ENCODE measurements at places on chromosomes 7 and 10.

DNA sequence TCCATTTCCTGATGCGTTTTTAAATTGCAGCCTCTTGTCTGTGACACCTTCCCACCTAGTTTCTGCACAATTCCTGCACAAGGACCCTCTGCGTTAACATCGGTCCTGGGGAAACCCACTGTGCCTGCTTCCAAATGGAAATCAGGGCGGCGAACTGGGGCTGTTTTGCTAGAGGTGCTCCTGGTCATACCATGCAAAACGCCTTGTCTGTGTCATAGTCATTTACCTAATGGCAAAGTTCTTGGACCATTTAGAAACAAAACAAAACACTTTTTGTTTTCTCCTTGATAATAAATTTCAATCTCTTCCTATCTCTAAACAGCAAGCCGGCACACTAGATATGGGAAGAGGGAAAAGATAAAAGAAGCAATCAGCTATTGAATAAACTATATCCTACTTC, 206.9 kb upstream of the KLF14 start:
- no peak for DNase-seq

DNA sequence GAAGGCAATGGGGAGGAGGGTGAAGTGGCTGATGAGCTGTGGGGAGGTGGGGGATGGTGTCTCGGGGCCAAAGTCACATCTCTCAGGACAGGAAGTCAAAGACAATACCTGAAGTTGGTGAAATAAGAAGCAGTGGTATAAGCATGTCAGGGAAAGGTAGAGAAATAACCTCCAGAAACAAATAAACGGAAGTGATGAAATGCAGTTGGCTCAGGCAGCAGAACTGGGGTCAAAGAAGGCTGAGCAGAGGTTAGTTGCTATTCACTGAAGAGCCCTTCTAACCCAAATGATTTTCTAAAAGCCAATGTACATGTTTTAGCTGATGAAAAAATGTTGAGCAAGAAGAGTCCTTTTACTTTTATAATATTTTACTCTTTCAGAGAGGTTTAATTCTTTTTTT, 78.6 kb upstream of the ADRB1 start:
- DNase-seq: no peak

DNA sequence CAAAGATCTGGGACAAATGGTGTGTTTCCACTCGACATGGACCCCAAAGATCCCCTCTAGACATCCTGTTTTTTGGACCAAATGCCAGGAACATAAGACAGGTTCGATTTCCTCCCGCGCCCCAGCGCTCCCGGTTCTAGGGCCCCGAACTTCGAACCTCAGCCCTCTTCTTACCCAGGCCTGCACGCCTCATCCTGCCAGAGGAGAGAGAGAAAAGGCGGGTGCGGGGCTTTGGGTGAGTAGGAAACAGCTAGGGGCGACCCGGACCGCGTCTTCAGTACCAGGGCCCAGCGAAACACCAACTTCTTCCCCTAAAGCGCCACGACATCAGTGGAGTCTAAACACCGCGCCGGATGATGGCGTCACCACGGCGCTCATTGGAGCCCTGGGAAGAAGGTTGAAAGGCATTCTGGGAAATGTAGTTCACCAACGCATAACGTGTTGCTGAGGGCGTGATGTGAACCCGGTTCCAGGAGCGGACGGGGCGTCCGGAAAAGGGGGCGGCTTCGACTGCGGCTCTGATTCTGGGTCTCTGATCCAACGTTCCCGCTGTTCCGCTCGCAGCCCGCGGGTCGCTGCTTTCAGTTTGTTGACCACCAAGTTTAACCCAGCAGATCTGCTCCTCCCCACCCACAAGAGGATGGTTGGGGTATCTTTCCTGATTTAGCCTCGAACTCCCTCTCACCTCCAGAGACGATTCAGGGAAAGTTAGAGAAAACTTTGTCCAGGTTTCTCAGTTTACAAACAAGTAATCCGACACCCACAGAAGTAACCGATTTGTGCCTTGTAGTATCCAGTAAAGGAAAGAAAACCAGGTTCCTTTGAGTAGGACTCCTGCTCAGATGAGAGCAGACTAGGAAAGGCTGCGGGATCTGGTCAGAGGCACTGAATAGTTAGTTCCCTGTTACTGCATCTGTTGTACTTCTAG, at the start of gene BET1:
Gene BET1 (minus strand): TSS at position 332 of the 928 bp plus-strand sequence. CDS start 139 bp downstream, at position 193.
- DNase-seq: peak; percentile 85

GRCh38 chr10:132608511-132609195, 71.1 kb downstream of the INPP5A start:
- no peak for DNase-seq

DNA sequence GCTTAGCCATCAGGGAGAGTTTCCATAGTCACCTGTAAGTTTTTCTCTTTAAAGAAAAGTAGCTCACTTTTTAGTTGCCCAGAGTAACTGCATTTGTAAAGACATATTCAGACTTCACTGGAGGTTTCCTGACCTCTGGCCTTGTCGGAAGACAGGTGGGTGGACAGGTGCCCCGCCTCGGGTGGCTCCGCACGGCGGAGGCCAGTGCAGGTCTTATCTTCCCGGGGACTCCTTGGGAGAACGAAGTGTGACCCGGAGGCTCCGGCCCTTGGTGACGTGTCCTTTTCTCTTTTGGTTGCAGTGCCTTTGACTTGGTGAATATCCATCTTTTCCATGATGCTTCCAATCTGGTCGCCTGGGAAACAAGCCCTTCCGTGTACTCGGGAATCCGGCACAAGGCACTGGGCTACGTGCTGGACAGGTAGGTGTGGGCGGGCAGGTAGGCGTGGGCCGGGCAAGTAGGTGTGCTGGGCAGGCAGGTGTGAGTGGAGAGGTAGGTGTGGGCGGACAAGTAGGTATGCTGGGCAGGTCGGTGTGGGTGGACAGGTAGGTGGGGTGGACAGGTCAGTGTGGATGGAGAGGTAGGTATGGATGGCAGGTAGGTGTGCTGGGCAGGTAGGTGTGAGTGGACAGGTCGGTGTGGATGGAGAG, 75.8 kb downstream of the NKX6-2 start:
- no peak for DNase-seq

DNA sequence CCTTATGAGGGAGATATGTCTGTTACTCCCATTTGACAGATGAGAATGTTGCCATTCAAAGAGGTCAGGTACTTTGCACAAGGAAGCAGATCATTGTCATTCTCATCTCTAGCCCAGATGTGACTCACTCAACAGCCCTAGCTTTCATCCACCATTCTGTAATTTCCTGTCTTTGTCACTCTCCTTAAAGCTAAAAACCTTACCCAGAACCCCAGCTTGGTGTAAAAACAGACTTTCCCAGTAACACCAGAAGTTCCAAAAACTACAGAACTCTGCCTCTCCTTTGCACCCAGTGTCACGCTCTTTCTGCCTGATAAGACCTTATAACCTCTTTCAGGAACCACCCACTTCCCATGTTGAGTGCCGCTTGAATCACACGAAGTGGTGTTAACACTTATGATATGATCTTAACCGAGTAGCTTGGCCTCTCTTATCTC, 89.1 kb upstream of the SP4 start:
- peak; percentile 0 for DNase-seq

DNA sequence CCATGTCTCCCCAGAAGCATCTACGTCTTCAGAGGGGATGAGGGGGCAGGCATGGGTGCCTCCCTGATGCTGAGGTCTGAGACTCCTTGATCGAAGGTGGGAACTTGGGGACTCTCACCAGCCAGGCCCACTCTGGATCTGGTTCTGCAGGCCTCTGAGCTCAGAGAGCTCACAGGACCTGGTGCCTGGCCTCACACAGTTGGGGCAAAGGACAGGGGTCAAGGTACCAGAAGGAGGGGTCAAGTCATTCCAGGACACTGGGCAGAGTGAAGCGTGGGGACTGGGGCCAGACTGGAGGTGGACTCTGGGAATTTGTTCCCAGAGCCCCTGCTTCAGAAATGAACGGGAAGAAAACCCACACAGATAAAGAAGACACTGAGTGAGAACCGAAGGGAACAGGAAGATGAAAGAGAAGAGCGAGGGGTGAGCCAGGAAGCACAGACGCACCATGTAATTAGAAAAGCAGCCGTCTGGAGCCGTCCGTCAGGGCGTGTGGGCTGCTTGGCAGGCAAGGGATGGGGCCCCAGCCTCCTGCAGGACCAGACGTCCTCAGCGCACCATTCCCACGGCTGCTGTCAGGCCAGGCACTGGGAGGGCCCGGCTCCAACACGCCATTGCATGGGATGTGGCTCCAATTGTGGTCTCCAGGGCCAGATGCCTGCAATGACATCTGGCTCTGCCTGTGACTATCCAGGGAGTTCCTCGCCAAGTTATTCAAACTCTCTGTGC, 47.7 kb downstream of the ZCCHC24 start:
- no peak for DNase-seq

DNA sequence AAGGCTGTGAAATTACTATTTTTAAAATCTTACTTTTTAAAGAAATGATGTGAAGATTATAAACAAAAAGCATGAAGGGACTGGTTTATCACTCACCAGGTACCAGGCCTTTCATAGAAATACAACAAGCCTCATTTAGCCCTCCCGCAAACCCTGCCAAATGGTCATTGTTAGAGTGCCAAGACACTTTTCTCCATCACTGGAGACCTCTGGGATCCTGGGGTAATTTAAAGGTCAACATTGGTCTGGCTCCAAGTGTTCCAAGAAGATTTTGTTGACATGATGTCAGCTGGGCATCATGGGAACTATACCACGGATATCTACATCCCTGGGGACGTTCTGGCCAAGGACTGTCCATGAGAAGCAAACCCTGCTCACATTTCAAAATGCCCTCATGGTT, 138.0 kb upstream of the FRMD4A start:
- no peak for DNase-seq

DNA sequence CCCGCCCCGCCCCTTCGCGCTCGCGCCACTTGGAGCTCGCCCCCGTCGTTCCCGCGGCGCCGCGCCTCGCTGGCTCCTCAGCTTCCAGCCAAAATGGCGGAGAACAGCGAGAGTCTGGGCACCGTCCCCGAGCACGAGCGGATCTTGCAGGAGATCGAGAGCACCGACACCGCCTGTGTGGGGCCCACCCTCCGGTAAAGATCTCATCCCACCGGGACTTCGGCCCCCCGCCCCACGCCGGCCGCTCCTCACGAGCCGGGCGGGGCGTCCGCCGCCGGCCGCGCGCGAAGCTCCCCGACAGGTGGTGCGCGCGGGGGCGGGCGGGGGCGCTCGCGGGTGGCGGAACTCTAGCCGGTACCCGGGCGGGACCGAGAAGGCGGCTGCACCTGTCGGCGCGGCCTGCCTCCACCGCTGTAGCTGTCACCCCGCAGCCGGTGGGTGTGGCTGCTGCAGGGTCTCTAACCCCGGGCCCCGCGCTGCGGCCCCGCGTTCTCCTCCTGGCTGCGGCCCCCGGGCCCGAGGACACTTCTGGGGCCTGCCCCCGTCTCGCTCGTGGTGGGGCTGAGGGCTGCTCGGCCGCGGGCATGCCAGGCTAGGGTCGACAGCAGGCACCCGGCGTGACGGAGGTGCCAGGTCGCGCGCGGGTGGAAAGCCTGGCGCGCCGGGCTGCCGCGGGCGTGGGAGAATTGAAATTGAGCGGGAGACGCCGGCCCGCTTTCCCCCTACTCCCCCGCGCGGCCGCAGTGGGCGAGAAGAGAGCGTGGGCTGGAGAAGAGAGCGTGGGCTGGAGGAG, at the start of gene EXOC6:
Gene EXOC6 (plus strand): TSS at position 80 of the 793 bp plus-strand sequence. CDS start 14 bp downstream, at position 94.
- peak; percentile 74 for DNase-seq

- DNase-seq: no peak
Observed at GRCh38 chr10:28892818-28893547, 215.7 kb downstream of the BAMBI start.

DNA sequence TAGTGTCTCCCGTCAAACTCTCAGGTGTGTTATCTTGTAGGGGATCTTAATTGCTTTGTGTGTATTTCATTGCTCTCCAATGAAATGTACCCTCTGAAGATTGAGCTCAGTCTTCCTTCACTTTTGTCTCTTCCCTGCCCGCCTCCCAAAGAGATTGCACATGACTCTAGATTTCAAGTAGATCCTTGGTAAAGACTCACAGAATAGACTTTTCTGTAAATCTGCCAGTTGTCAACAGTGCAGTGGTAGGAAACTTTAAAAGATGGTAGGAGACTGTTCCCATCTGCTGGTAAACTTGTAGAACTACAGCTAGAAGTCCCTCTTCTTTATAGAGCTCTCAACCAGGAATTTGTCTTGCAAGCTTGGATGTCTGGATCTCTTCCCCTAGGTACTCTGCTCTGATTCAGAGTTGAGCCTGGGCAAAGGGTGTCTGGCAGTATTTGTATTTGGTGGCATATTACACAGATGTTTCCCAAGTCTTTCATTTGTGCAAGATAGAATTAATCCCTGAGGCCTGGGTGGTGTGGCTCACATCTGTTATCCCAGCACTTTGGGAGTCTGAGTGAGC, 9.6 kb downstream of the CCL26 start:
- DNase-seq: no peak

DNA sequence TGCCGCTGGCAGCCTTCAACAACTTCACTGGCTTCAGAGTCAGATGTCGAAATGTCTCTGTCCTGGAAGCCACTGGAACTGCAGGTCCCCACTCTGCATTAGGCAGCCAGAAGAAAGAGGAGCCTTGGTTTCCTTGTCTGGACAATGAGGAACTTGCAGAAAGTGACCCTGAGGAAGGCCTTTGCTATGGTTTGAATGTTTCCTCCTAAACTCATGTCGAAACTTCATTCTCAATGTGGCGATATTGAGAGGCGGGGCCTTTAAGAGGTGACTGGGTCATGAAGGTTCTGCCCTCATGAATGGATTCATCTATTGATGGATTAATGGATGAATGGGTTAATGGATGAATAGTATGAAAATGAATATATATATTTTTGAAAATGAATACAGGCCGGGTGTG, 61.6 kb upstream of the GPR26 start:
- DNase-seq: no peak

- DNase-seq: no peak
Observed at GRCh38 chr7:157652954-157653826, 316.4 kb downstream of the DNAJB6 start.

- DNase-seq: peak; percentile 48
Observed at GRCh38 chr7:101814081-101814990, 3.1 kb upstream of the CUX1 start.

DNA sequence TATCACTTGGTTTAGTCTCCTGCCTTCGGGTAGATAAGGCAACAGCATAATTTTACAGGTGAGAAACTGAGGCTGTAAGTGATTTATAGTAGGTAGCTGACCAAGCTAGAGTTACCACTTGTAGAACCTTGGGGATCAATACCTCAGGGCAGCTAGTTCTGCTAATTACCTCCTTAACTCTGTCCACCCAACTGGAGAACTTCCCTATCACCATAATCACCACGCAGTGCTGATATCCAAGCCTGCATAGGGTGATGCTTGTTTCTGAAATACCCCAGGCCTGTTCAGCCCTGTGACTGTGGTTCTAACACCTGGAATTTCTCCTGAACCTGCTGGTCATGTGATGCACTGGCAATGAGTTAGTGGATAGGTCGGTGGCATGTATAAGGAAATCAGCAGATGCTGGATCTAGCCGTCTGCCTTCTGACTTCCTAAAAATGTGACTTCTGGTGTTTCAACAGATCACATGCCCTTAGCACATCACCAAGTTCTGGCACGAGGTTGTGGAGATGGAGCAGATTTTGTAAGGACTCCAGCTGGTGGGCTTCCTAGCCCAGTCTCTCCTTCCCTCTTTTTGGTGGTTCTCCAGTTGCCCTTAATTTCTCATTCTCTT, 15.3 kb downstream of the PLAU start:
- no peak for DNase-seq

DNA sequence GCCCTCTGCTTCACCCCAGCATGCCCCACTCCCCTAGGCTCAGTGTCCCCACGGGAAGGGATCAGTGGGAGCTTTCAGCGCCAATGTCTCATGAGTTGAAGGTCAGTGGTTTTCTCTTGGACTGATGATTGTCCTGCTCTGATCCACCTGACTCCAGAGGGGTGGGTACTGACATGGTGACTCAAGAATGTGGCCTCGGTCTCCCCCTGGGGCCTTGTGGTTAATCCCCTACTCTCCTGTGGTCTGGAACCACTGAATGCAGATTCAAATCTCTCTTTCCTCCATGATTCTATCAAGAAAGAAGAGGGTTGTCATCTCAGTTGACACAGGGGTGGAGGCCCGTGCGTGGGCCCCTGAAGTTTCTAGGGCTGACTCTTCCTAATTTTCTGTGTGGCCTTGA, 176.9 kb downstream of the RPS24 start:
- DNase-seq: no peak

Data from stimulated activated CD4-positive, alpha-beta T cell treated with anti-CD3 and anti-CD28 coated beads, Interleukin-15, amount 100 ng/mL, for 1 hour (primary cell).